ENCODE measurements at places on chromosomes 4 and X. TPM values are rescaled to one million over a fixed set of nuclear protein-coding genes. Genes with fewer than 3 reads are reported as not detected.

The NUDT11 gene
- 26.5 TPM for total RNA-seq

The HTRA3 gene
- 13.0 TPM for total RNA-seq

The HMGN5 gene
- 2.6 TPM for total RNA-seq

The SOX3 gene
- total RNA-seq, result not detected

The NDNF gene
- total RNA-seq, result 35.4 TPM

The INPP4B gene
- 6.0 TPM for total RNA-seq

The F11 gene
- total RNA-seq, result not detected

The UGT2B17 gene
- not detected for total RNA-seq

The SCRG1 gene
- 44.9 TPM for total RNA-seq

The NAP1L2 gene
- 2.5 TPM for total RNA-seq

The SULT1E1 gene
- total RNA-seq, result 0.22 TPM

The ZRSR2 gene
- total RNA-seq, result 4.1 TPM

The CLCN3 gene
- total RNA-seq, result 48.5 TPM

Measured in articular chondrocyte of knee joint (primary cell).